ENCODE measurements at places on chromosomes 12 and 14.

GRCh38 chr12:2804393-2805142 is 7.9 kb upstream of the ITFG2 start:
- DNase-seq, result no peak

- no peak for DNase-seq
Measured at GRCh38 chr14:65267856-65268255, 144.7 kb upstream of the FUT8 start.

DNA sequence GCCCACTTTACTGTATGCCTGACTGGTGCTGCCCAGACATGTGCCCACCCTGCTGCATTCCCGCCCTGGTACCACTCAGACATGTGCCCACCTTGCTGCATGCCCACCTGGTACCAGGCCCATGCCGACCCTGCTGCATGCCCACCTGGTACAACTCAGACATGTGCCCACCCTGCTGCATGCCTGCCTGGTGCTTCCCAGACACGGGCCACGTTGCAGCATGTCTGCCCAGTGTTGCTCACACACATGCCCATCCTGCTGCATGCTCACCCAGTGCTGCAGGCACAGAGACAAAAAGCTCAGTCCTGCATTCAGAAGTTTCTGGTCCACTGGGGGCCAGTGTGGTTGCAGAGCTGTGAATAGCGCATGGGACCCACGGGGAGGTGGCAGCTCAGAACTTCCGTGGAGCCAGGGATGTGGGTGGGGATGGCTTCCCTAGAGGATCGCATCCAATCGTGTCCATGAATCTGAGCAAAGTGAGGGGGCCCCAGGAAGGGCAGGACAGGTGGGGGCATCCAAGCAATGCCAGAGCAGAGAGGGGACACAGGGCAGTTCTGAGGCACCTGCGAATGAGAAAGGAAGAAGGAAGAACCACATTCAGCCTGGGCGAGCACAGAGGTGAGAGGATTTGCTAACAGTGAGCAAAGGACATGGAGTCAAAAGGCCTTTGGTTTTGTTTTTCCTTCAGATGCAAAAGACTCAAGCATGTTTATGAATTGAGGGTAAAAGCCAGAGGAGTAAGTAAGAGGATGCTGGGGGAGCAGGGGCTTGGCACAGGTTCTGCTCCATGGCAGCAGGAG is 175.9 kb upstream of the C14orf180 start:
- no peak for DNase-seq

GRCh38 chr14:67343601-67344230 is 15.9 kb downstream of the ATP6V1D start:
- DNase-seq, result no peak

GRCh38 chr12:78420991-78421390 is 443.6 kb upstream of the SYT1 start:
- DNase-seq, result no peak

DNA sequence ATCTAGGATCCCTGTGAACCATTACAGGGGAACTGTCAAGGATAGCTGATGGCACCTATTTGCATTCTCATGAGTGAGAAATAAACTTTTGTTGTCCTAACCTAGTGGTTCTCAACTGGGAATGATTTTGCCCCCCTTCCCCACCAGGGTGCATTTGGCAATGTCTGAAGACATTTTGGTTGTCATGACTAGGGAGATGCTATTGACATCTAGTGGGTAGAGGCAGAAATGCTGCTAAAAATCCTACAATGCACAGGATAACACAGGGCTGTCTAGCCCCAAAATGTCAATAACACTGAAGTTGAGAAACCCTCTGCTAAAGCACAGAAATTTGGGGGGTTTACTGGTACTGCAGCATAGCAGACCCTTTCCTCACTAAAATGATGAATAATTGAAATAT is 140.9 kb upstream of the SRRM4 start:
- DNase-seq, result no peak

- no peak for DNase-seq
Measured at GRCh38 chr14:82080370-82080769, 546.7 kb upstream of the SEL1L start.

DNA sequence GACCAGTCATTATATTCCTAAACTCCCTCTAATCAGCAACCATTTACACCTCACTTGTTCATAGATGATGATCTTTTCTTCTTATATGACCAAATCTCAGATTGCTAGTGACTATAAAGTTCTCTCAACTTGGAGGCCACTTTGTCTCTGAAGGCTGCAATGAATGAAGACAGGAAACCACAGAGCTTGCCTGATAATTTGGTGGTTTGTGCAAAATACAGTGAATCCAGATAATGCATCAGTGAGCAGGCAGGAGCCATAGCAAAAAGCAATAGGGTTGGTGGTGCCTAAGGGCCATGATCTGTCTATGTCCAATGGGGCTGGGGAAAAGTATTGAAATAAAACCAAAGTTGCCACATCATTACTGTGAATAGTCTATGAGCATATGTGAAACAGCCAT is 123.8 kb upstream of the LRFN5 start:
- DNase-seq, result no peak

GRCh38 chr14:22282417-22282816 is 306.6 kb downstream of the DAD1 start:
- DNase-seq, result no peak

DNA sequence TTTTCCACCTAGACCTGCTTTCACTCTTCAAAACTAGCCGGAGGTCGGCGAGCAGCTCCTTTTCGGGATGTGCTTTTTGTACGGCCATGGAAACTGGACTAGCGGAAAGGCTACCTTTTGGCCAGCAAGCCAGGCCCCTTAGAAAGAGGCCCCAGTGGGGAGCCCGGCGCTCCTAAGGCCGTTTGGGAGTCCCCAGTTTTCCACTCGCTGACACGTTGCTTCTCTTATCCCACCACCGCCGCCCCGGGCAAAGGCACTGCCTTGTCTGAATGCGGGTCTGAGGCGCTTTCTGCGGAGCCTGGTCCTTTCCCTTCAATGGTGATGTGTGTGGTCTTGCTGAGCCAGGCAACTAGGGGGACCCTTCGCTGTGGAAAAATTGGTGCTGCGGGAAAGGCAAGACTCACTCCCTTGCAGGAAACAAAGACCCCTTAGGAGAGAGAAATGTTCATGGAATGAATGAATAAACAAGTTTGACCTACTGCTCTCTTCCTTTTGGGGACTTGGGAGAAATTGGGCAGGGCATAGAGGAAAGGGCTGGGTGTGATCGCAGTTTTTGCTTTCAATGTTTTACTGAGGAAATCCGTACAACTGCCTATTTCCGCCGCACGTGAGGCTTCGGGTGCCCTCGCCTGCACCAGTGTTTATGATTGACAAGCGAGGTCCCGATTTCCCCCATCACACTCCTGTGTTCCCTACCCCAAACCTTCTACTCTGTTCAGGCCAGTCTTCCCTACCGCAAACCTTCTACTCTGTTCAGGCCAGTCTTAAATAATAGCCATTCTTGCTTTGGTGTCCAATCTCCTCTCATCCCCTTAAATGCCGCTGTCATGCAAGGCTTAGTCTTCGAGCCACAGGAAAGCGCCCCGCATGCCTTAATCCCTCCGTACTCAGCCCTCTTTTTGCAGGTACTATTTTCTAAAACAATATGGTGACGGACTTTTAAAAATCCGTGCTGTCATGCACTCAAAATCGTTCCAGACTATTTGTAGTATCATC is 1.0 kb upstream of the SLC38A2 start:
- DNase-seq, result no peak

GRCh38 chr12:51188359-51189051 is 15.6 kb upstream of the TFCP2 start:
- DNase-seq, result peak; percentile 26

- no peak for DNase-seq
Measured at GRCh38 chr14:81337073-81337472, 63.1 kb downstream of the STON2 start.

Data from NCI-H2107 (cell line).